Aorta (tissue), 5 donors: ENCODE measurements at places on chromosomes 16 and 17. TPM values are rescaled to one million over a fixed set of nuclear protein-coding genes. Genes with fewer than 3 reads are reported as not detected.

The GALR2 gene
- total RNA-seq: not detected

The MEIOC gene
- total RNA-seq: not detected

The BCO1 gene
- not detected for total RNA-seq

The TMEM92 gene
- total RNA-seq: 1.4 TPM

The INCA1 gene
- 1.2 TPM for total RNA-seq

The SLC38A8 gene
- not detected for total RNA-seq

The PHOSPHO1 gene
- total RNA-seq: 2.0 TPM

The KIF18B gene
- 1.7 TPM for total RNA-seq

The ABCC11 gene
- total RNA-seq: not detected

The ATP2A3 gene
- 32.1 TPM for total RNA-seq

GRCh38 chr17:36816214-36816906, 120.9 kb upstream of the LHX1 start:
- DNase-seq: no peak

DNA sequence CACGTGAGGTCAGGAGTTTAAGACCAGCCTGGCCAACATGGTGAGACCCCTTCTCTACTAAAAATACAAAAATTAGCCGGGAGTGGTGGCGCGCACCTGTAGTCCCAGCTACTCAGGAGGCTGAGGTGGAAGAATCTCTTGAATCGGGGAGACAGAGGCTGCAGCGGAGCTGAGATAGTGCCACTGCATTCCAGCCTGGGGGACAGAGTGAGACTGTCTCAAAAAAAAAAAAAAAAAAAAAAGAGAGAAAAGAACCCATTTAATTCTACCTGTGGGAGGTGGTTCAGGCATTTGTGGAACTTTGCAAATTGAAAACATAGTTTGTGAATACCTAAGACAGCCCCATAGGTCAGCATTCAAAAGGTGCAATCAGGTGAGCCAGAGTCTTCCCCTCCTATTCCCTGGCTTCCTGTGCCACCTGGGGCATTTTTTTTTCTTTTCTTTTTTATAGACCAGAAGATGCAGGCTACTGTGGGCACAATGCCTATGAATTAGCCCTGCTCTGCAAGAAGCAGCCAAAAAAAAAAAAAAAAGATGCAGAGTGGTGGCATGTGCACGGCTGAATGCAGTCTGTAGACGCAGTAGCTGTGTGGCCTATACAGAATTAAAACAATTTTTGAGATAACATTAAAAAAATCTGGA, 9.1 kb upstream of the SOCS3 start:
- DNase-seq: no peak

DNA sequence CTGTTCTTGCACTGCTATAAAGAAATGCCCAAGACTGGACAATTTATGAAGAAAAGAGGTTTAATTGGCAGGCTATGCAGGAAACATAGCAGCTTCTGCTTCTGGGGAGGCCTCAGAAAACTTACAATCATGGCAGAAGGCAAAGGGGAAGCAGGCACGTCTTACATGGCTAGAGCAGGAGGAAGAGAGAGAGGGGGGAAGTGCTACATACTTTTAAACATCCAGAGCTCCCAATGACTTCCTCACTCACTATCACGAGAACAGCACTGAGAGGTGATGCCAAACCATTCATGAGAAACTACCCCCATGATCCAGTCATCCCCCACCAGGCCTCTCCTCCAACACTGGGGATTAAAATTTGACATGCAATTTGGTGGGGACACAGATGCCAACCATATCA, 13.3 kb downstream of the WFIKKN2 start:
- DNase-seq: no peak

DNA sequence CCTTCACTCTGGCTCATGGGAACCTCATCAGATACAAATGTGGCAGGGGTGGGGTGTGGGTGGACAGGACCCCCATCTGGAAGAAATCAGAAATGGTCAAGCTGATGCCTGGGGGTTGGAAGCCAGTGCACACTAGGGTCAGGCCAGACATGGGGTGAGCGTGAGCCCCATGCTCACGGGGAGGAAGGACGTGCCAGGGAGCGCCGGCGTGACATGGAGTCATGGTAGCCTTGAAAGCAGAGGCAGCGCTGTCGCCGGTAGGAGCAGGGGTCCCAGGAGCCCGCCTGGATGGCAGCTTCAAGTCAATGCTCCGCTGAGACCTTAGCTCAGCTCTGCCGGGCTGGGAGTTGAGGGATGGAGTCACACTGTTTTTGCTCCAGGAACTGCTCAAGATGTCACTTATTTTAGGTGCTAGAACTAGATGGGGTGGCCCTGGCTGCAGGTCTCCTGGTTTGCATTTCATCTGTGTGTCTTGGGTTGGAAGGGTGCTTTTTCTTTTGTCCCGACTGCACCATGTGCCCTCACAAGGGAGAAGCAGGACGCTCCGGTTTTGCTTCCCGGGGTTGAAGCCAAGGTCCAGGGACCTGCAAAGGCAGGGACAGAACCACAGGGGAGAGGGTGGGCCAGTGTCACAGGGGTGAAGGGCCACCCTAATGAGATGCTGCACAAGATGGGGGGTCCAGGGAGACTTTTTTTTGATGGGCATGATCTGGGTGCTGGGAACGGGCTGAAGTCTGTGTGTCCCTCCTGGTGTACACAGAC, 51.4 kb downstream of the USP22 start:
- peak; percentile 50 for DNase-seq

- DNase-seq: no peak
These were observed 4.1 kb downstream of the INPP5K start for GRCh38 chr17:1512351-1512750.

DNA sequence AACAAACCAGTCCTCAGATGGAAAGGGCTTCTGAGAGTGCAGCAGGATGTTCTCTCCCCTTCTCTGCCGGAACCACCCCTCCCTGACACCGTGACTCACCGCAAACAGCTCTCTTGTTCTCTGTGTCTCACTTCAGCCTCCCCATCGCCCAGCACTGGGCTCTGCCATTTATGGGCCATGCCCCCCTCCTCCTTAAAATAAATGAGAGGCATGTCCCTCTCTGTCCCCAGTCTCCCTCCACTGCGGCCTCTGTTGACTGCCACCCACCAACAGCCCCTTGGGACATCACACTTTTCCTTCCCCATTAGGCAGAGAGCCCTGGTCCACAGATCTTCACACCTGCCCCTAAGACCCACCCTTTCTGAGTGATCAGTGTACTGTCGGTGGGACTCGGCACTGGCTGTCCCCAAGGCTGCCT, 6.3 kb downstream of the CCDC102A start:
- DNase-seq: peak; percentile 84

DNA sequence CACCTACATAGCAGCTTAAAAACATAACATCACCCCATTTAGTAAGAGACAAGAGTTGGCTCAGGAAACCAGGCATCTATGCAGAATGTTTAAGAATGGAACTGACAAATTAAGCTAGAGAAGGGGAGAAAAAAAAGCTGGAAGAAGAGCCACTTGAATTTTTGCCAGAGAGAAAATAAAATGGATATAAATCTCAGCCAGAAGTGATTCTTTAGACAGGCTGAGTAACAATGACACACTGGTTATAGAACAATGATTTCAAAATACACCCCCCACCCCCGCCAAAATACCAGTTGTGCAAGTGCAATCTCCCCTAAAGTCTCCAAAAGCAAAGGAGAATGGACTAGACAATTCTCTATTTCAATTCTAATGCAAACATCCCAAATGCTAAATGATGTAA, 22.4 kb downstream of the LSM12 start:
- DNase-seq: no peak

GRCh38 chr16:14283786-14284185, 212.7 kb downstream of the MRTFB start:
- no peak for DNase-seq

- no peak for DNase-seq
These were observed 878 bp upstream of the DNAJA2 start for GRCh38 chr16:46974352-46974751.

DNA sequence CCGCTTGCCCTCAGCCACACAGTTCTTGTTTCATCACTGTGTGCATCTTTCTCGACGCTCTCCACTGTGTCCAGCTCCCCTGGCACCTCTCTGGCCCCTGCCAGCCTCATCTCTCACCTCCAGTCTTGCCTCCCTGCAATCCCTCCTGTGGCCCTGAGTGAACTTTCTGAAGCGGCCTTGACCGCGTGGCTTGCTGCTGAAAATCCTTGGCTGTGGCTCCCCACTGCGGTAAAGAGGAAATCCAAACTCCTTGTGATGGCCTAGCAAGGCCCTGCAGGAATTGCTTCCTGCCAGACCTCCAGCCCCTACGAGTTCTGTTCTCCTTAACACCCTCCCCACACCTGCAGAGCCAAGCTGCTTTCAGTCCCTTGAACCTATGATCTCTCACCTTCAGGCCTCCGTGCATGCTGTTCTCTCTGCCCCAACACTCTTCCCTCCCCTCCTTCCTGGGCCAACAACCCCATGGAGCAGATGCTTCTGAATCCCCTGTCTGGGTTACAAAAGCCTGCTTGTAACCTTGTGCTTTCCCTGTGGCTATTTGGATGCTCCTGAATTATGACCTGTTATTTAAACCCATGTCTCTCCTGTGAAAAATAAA, 33.6 kb upstream of the BRD7 start:
- no peak for DNase-seq

DNA sequence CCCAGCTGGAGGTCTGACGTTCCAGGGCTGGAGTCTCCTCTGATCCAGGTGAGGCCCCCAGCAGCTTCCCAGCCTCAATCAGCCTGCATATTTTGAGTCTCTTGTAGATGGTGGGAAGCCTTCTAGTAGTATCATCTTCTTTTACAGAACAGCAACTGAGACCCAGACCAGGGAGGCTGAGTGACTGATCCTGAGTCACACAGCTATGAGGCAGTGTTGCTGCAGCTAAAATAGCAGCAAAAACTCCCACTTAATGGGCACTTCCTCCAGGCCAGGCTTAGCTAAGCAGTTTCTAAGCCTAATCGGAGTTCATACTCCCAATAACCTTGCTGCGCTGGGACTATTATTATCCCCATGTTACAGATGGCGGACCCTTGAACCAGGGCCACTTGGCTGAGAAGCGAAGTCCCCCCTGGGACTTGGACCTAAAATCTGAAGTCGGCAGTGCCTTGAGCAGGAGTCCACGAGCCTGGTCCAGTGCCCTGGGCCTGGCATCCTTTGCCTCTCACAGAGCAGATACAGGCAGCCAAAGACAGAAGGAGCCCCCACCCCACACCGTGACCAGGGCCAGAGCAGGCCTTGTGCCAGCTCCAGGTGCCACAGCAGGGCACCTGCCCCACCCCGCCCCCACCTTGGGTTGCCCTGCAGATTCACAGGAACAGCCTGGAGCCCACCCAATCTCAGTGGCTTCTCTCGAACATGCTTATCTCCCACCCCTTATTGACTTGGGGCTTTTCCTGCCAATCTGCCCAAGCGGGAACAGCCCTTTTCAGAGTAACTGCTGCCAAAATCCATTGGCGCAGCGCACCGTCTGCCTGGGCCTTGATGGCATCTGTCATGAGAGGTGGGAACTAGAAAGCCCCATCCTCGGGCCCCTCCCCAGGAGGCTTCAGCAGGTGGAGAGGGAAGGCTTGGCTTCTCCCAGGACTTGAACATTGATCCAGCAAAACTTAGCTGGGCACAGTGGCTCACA, 65.1 kb downstream of the SOCS1 start:
- no peak for DNase-seq

DNA sequence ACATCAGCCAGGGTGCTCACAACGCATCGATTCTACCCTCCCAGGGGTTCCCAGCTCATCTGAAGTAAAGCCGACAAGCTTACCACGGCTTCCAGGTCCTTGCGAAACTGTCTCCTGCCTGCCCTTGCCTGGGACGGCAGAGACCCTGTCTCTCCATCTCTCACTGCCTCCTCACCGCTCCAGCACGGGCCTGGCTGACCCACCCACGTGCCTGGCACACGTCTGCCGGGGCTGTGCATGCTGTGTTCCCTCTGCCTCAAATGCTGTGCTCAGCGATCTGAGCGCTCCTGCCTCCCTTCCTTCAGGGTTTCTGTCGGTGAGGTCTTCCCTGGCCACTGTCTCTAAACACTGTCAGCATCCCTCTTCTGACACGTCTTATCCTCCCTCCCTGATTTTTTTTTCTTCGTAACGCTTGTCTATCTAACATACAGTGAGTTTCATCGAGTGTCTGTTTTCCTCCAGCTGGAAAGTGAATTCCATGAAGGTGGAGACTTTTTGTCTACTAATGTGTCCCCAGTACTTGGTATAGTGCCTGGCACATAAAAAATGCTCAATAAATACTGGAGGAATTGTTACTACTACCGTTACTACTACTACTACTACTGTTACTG, 208.4 kb downstream of the IRF8 start:
- DNase-seq: no peak

- no peak for DNase-seq
These were observed 139.9 kb upstream of the CACNG3 start for GRCh38 chr16:24116046-24116776.

- peak; percentile 23 for DNase-seq
These were observed 31.4 kb upstream of the XYLT2 start for GRCh38 chr17:50314456-50315011.

- DNase-seq: no peak
These were observed 30.3 kb downstream of the HMOX2 start for GRCh38 chr16:4506450-4506849.

- DNase-seq: no peak
These were observed 14.0 kb upstream of the SLC6A4 start for GRCh38 chr17:30249460-30249859.

DNA sequence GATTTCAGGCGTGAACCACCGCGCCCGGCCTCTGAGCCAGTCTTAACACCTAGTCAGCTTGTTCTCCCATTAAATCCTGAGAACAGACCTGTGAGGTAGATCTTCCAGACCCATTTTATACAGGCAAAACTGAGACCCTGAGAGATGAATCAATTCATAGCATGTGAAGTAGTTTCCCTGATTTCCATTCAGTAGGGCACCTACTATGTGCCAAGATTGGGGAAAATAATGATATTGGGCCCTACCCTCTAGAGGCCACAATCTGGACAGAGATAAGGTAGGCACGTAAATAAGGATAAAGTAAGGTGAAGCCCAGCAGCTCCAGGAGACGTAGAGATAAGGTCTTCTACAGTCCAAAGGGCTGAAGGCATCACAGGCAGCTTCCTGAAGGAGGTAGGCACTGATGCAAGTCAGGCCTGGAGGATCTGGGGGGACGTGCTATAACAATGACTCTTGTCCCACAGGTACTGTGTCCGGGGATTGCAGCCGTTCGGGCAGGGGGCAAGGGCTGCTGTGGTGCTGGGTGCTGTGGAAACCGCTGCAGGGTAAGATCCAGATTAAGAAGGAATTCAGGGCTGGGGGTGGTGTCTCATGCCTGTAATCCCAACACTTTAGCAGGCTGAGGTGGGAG, 5.7 kb downstream of the VMO1 start:
- DNase-seq: no peak

DNA sequence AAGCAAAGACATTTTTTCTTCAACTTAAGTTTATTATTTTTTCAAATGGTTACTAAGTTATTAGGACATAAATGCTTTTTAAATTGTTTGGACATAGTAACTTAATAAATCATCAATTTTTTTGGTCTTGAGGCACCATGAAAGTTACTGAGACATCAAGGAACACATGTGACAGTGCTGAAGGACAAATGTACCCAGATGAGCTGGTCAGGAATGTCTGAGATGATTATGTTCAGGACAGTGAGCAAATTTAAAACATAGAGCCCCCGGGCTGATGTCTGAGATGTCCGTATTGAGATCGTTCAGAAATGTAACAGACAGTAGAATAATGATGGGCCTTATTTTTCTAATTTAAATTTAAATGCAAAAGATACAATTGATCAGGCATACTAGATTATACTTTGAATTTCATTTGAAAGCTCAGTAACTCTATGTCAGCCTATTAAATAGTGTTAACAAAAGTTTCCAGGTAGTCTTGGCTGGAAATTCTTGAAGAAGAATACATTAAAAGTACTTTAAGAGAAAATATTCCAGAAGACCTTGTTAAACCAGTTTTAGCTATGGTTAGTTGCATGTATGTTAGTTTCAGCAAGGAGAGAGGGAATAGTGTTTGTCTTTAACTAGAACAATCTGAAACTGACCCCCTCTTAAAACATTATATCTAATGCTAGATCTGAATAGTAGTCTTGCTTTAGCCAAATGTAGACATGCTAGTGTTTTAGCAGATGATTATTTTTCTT, 36.4 kb downstream of the SEC14L1 start:
- DNase-seq: no peak
